ENCODE measurements at places on chromosomes 2 and 18.

DNA sequence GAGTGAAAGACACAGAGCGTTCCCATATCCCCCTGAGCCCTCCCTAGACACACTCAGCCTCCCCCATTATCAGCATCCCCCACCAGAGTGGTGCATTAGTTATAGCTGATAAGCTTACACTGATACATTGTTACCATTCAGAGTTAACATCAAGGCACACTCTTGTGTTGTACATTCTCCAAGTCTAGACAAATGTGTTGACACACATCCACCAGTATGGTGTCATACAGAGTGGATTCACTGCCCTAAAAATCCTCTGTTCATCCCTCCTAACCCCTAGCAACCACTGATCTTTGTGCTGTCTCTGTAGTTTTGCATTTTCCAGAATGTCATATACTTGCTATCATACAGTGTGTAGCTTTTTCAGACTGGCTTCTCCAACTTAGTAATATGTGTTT, 78.0 kb upstream of the RPL31 start:
- DNase-seq: no peak

- DNase-seq: no peak
Observed at GRCh38 chr2:119179991-119180390, 21.4 kb upstream of the C1QL2 start.

DNA sequence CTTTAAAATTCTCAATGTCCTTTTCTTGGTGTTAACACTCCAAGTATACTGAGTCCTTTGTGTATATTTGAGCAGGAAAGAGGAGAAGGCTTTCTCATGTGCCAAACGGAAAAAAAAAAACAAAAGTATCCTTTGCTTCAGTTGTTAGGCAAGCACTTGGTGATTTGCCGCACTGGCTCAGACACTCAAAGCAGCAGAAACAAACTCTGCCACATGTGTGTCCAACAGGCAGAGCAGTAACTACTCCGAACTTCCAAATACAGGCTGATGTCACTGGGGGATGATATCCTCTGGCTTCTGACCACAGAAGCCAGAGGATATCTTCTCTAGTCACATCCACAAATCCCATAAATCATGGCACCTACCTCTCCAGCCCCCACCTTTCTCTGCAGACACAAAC, 108.0 kb upstream of the SALL3 start:
- DNase-seq: no peak

DNA sequence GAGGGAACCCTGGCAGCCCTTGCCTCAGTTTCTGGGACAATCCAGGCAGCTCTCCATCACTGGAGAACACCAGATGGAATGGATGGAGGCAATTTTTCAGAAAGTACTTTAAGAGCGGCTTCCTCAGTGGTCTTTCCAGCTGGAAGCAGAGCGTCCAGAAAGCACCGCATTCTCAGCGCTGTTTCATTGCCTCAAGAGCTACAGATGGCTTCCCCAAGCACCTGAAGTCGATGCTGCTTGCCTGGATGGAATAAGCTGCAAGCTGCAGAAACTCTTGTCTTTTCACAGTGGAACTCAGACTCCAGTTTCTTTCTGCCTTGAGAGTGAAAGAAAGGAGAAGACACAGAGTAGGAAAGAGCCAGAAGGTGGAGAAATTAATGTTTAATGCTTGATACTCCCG, 766.9 kb downstream of the TDRD15 start:
- no peak for DNase-seq

DNA sequence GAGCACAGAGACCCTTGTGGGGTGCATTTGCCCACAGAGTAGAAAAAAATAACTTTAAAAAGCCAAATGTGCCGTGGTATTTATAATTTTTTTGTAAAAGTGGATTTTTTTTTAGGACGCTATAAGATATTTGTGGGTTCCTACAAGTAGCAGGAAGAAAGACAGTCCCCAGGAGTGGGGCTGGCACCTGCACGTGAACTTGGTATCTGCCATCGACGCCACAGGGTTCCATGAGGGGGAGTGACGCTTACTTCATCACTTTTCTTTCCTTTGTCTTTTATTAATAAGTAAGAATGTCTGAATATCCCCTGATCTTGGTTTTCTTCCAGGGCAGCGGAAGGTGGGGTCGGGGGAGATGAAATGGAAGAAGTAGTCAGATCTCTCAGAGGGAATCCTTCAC, 207.0 kb downstream of the TWIST2 start:
- DNase-seq: no peak

DNA sequence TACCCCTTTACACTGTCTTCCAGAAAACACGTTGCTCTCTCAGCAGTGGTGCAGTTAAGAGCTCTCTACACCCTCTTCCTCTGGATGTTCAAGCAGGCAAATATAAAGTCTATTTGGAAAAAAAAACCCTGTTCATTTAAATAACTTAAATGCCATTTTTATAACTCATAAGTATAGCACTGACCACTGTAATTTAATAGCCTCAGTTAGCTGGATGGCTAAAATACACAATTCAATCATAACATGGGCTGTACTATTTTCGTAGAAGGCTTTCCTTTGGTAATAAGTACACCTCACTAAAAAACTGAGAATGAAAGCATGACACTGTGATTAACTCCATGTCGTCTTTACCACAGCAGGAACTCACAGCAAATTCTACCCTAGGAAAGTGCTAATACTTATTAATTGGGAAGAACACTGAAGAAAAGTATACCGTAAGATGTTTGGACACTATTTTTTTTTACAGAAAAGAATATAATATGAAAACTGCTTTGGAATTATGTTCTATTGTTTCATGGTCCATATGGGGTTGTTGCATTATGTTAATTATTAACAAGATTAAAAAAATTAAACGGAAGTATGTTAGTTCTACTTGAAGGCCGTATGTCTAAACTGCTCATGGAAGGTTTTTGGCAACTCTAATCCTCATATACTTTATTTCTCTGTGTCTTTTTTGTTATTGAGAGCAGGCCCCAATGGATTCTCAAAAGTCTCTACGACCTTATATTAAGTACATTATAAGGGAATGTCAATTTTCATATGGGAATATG, 269.1 kb downstream of the ZNF385B start:
- DNase-seq: no peak

- DNase-seq: no peak
Observed at GRCh38 chr2:159832858-159833257, 34.9 kb upstream of the CD302 start.

DNA sequence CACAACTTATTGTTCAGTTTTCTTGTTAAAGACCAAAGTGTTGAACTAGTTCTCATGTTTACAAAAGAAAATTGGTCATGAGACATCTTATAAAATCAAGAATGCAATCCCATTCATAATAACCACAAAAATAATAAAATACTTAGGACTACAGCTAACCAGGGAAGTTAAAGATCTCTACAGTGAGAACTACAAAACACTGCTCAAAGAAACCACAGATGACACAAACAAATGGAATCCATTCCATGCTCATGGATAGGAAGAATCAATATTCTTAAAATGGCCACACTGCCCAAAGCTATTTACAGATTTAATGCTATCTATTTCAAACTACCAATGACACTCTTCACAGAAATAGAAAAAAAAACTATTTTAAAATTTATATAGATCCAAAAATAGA, 1354.8 kb upstream of the CDH2 start:
- no peak for DNase-seq

DNA sequence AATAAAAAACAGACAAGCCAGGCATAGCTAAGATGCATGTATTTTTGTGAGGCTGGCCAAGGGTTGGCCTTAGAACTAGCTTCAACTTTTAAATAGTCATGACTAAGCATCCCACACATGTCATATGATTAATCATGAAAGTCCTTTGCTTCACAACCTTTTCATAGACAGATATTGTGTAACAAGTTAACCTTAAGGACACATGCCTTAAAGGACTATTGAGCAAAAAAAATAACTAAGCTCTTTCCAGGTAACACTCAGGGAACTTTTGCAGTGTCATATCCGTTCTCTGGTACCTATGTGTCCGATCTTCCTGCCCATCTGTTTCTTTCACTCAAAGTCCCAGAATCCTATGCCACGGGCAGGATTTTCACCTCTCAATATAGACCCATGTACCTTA, 498.4 kb downstream of the STK39 start:
- DNase-seq: no peak

DNA sequence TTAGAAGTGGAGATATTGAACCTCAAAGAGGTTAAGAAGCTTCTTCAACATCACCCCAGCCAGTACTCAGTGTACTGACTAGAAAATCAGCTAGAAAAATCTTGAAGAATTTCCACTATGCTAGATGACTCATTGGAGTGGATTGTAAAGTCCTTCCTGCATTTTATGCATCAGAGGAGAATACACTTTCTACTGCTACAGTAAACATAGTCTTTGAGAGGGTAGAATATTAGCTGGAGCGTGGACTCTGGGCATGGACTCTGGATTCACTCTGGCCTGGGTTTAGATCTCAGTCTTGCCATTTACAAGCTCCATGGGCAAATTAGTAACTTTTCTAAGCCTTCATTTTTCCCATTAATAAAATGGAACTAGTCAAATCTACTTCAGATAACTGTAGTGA, 215.9 kb downstream of the IRS1 start:
- DNase-seq: no peak

- DNase-seq: no peak
Observed at GRCh38 chr2:207233731-207234130, 68.0 kb upstream of the KLF7 start.

DNA sequence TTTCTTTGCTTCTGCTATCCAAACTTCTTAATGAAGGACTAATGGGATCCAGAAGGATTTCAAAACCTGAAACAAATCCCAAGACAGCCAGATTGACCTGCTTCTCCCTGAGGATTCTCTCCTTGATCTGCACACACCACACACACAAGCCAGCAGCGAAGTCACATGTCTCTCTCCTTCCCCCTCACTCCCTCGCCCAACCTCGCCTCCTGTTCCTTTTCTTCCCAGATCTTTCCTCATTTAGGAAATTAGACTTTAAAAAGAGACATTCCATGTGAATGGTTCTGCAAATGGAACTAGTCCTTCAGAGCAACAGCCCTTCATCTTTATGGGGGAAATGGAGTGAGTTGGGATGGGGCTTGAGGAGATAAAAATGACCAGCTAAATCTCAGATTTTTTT, 639.1 kb upstream of the SETBP1 start:
- DNase-seq: no peak

DNA sequence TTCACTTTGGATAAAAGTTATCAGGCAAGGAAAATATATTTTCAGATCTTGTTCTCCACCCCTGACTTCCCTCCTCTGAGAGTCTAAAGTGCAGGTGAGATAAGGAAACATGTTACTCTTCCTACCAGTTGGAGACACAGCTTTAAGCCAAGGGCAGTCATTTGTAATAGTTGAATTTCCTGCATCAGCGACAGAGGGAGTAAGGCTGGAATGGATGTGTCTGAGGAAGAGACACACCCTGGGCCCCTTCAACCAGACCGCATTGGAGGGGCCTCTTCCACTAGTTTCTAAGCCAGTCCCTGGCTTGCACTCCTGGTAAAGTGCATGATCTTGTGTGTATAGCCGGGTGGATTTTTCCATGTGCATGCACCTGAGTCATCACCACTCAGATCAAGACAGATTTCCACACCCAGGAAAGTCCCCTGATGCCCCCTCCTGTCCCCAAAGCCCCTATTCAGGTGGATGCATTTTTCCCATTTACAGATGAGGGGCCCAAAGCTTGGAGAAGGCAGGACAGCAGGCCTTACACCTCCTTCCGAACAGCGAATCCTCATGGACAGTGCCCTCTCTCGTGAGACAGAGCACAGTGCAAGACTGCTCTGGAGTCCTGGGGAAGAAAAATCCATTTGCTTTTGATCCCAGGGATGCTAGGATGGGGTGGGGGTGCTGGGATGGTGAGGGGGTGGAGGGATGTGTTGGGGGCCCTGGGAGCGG, 66.7 kb upstream of the SH3RF3 start:
- DNase-seq: peak; percentile 49

DNA sequence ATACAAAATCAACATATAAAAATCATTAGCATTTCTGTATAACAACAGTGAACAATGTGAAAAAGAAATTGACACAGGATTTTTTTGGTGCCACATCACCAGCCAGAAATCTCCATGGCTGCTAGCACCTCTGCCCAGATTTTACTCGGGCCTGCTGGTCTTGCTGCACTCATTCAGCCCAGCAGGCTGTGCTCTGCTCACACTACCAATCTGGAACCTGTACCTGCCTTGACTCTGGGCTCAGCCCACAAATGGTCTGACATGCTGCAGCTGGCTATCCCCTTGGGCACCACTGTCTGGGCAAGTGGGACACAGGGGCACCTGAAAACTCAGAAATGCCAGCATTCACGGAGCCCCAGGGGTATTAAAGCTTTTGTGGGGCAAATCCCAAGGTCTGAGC, 392.5 kb upstream of the NRXN1 start:
- peak; percentile 17 for DNase-seq

DNA sequence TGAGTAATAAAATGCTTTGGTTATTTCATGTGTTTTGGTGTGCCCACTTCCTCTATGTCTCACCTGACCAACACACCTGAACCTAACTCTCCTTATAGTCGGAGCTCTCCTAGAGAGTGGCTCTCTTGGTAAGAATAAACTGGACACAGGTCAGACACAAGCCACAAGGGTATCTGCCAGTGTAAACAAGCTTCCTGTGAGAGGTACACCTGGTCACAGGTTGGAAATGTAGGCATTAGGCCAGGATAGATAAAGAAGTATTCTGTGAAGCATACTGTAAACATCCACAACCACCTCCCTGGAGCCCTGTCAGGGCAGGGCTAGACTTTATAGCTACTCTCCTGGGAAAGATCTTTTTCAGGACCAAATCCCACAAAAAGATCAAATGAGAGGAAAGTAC, 69.4 kb downstream of the ZDBF2 start:
- no peak for DNase-seq

DNA sequence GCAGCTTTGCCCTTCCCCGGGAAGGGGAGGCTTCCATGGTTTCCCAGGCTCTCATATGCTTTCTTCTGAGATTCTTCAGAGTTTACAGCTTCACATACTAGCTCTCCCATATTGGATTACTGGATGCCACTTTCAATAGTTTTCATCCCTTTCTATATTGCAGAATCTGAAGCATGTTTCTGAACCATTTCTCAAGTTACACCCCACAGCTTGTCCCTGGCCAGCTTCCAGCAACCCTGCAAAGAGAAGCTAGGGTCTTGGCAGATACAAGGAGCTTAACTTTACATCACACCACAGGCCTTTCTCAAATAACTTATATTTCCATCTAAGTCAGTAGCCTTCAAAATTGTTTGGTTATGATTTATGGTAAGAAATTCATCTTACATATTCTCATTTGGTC, 39.6 kb downstream of the LHCGR start:
- DNase-seq: no peak

DNA sequence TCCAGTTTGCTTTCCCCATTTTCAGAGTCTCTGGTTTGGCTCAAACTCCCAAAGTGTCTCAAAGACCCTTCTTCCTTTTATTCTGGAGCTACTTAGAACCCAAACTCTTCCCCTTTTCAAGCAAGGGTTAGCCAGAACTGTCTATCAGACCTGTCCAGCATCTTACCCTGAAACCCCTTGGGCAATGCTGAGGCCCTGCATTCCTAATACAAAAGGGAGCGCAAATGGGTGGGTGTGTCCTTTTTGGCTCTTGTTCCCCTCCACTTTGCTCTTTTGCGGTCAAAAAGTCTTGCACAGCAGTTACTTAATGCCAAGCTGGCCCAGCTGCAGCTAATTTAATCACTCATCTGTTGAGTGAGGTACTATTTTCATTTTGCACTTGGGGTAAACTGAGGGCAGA, 231.2 kb upstream of the FOSL2 start:
- no peak for DNase-seq

Data from WERI-Rb-1 (cell line).